SK-MEL-5 (cell line): ENCODE measurements at places on chromosomes 16 and 17. TPM values are rescaled to one million over a fixed set of nuclear protein-coding genes. Genes with fewer than 3 reads are reported as not detected.

DNA sequence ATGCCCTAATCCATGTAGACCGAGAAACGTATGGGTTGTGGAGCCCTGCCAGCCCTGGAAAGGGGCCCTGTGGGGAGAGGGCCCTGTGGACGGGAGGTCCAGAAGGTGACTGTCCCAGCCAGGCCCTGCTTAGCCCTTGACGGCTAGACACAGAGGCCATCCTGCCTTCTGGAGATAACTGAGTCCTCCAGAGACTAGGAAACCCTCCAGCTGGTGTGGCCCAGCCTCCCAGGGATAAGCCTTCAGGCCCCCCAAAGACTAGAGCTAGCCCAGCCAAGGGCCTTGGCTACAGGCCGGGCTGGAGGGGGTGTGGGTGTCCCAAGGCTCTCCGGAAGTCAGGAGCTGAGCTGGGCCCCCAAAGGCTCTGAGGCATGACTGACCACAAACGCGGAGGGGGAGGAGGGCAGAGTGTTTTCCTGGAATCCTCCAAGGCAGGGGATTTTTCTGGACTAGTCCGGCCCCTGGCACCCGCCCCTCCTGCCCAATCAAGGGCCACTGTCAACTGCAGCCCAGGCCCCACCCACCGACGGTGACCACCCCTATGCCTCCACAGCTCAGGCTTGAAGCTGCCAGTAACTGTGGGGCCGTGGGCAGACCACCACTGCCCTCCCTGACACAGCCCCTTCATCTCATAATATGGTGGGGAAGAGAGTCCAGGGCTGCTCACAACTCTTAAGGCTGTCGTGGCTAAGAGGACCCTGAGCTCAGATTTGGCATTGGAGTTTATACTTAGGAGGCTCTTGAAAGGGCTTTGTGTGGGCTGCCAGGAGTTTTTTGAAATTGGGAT lies 885 bp upstream of the VASN start:
- no peak for DNase-seq

DNA sequence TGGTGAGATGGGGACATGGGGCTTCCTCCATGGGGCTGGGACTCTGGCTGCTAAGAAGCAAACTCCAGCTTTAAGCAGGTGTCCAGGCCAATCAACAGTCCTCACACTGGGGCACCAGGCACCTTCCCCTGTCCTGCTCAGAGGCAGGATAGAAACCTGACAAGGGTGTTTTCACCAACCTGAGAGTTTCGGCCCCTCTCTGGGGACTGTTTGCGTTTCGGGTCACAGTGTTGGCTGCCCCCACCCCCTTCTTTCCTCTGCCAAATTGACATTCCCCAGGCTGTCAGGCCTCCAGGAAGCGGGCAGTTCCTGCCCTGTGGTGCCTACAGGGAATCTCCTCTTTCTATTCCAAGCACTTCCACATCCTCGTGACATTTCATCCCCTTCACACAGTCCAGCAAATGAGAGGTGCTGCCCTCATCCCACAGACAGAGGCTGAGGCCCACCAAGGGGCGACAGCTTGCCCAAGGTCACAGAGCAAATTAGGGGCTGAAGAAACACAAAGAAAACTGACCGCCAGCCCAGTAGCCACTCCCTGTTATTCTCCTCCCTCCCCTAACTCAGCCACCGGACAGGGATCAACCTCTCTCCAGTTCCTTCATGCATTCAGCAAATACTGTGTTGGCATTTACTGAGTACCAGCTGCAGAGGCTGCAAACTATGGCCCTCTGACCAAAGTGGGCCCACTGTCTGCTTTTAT lies 38.0 kb downstream of the MMP15 start:
- peak; percentile 7 for DNase-seq

DNA sequence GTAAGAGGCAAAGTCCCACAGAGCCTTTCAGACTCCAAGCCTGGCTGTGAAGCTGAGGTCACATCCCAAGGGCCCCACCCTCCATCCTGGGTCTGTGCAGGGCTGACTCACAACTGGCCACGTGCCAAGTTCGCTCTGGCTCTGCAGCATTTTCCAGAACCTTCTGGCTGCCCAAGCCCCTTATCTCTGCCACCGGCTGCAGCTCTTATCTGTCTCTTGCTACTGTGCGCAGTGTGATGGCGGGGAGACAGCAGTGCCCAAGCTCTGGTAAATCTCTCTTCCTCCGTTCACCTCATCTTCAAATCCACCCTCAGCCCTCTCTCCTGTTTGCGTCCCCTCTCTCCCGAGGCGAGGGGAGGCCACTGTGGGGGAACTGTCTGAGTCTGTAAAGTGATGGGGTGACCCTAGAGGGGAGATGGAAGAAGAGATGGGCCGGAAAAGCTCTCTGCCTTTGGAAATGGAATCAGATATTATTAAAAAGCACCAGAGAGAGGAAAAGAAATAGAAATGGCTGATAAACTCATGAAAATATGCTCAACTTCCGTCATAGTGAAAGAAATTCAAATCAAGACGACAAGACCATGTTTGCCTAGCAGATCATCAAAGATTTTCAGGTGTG lies 162.7 kb upstream of the CDC42EP4 start:
- DNase-seq = peak; percentile 49

- no peak for DNase-seq
Measured at GRCh38 chr17:83099086-83099555, 19.7 kb downstream of the METRNL start.

DNA sequence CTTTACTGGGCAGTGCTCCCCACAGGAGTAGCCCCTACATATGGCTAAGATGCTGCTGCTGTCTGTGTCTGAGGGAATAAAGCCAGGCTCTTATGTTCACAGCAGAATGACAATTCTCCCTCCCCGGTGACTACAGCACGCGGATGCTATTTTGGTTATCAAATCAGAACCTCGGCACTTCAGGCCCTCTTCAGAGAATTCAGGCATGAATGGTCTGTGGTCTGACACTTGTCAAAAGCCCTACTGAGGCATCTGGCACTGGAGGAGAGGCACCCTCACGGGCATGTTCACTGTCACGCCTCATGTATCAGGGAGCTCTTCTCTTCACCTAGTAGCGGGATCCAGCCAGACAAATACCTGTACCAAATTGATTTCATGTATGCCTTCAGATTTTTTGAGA lies 30.4 kb downstream of the KIAA0513 start:
- DNase-seq = no peak

DNA sequence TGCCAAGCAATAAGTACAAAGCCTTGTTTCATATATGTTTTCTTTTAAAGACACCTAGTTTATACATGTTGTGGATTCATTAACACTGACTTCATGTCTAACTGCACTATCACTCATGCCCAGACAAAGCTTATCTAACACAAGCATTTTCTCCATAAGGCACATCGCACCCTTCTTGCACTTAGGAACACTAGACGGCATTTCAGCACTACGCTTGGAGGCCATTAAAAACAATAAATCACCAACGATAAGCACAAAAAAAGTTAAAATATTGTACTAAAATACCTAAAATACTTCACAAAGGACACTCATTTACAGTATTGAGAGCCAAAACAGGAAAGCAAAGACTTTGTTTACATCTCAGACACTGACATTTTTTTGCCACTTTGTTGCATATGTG lies 39.0 kb upstream of the TEKT3 start:
- no peak for DNase-seq

DNA sequence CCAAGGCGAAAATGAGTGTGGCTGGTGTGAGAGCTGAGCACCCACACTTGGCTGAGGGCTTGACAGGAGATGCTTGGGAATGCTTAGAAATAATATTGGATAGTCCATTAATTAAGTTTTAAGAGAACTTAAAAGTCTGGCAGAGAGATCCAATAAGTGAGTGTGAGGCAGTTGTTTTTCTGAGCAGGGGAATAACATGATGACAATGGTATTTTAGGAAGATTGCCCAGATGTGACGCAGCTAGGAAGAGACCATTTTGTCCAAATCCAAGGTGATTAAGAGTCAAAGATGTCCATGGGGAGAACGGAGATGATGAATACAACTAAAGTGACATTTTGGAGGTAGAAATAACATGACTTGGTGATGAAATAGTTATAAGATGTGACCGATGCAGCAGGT lies 102.8 kb upstream of the AXIN2 start:
- DNase-seq = no peak

DNA sequence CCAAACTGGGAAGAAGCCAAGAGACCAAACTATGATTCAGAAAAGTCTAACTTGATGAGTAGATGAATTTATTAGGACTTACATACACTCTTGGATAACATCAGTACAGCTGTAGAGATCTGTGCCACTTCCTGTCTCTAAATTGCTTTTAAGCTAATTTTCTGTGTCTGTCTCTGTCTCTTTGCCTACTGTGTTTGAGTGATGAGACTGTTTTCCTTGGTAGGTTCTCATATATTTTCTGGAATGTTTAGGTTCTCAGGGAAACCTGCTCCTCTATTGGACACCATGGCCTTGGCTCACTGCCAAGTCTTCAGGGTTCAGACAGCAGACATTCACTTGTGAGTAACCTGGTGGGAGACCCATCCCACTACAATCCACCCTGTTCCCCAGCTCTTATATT lies 103.5 kb upstream of the KIF2B start:
- DNase-seq = no peak

GRCh38 chr17:17098551-17099179 lies 56.4 kb downstream of the MPRIP start:
- DNase-seq = no peak

DNA sequence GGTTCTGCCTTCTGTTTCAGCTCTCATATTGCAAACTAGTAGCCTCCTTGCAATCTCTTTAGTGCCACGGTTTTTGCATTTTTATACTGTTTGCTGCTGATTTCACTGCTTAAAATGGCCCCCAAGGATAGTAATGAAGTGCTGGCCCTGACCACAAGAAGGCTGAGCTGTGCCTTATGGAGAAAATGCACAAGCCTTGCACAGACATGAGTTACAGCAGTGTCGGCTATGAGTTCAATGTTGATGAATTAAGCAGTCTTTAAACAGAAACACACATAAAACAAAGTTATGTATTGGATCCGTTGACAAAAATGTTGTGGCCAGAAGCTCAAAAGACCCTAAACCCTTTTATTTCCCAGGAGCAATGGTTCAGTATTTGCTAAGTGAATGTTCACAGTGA lies 210.6 kb upstream of the DYNLRB2 start:
- no peak for DNase-seq

OR4D1 gene
- total RNA-seq = not detected in 2 replicates

PMFBP1 gene
- total RNA-seq = 0.29 TPM in 1 of 2 replicates, not detected in the other

ZBTB4 gene
- 14.3 and 14.6 TPM in 2 replicates for total RNA-seq
